Tracheal epithelial cell (primary cell): ENCODE measurements at places on chromosomes 2 and 18. TPM values are rescaled to one million over a fixed set of nuclear protein-coding genes. Genes with fewer than 3 reads are reported as not detected.

The CHRNG gene
- not detected in 2 replicates for total RNA-seq

The GPR148 gene
- not detected in 2 replicates for total RNA-seq

The MTX2 gene
- total RNA-seq = 27.1 and 29.2 TPM in 2 replicates

The DUSP2 gene
- total RNA-seq = 10.6 and 11.1 TPM in 2 replicates

The SCN7A gene
- total RNA-seq = under 0.01 TPM in 1 of 2 replicates, not detected in the other

The SRSF7 gene
- 45.2 and 95.4 TPM in 2 replicates for total RNA-seq

The TLX2 gene
- not detected in 2 replicates for total RNA-seq

The UCN gene
- total RNA-seq = 0.48 and 0.85 TPM in 2 replicates

The TTC39C gene
- total RNA-seq = 16.9 and 31.8 TPM in 2 replicates

The NETO1 gene
- total RNA-seq = 0.24 TPM in 1 of 2 replicates, not detected in the other

The LIMS4 gene
- total RNA-seq = not detected in 2 replicates

The NUP35 gene
- total RNA-seq = 15.9 and 19.8 TPM in 2 replicates

The LBX2 gene
- total RNA-seq = 1.2 and 3.2 TPM in 2 replicates

The SULT1C2 gene
- total RNA-seq = 0.21 and 0.72 TPM in 2 replicates

The ZNF804A gene
- total RNA-seq = not detected in 2 replicates

The REG3A gene
- total RNA-seq = not detected in 2 replicates

The MAP2 gene
- total RNA-seq = 5.3 and 8.7 TPM in 2 replicates

The RNF152 gene
- total RNA-seq = 31.6 and 35.8 TPM in 2 replicates

The ITGB6 gene
- 36.2 and 167 TPM in 2 replicates for total RNA-seq

The SUMO1 gene
- total RNA-seq = 102 and 107 TPM in 2 replicates

The IL1RN gene
- 70.3 and 167 TPM in 2 replicates for total RNA-seq

The EXOC6B gene
- total RNA-seq = 22.9 and 45.8 TPM in 2 replicates

The SLC4A1AP gene
- total RNA-seq = 23.2 and 27.7 TPM in 2 replicates

The GAL3ST2 gene
- not detected in 2 replicates for total RNA-seq

The RAB12 gene
- total RNA-seq = 65.1 and 69.3 TPM in 2 replicates
